Hepatocyte (in vitro differentiated cells): ENCODE measurements at places on chromosomes 3 and 15. TPM values are rescaled to one million over a fixed set of nuclear protein-coding genes. Genes with fewer than 3 reads are reported as not detected.

DNA sequence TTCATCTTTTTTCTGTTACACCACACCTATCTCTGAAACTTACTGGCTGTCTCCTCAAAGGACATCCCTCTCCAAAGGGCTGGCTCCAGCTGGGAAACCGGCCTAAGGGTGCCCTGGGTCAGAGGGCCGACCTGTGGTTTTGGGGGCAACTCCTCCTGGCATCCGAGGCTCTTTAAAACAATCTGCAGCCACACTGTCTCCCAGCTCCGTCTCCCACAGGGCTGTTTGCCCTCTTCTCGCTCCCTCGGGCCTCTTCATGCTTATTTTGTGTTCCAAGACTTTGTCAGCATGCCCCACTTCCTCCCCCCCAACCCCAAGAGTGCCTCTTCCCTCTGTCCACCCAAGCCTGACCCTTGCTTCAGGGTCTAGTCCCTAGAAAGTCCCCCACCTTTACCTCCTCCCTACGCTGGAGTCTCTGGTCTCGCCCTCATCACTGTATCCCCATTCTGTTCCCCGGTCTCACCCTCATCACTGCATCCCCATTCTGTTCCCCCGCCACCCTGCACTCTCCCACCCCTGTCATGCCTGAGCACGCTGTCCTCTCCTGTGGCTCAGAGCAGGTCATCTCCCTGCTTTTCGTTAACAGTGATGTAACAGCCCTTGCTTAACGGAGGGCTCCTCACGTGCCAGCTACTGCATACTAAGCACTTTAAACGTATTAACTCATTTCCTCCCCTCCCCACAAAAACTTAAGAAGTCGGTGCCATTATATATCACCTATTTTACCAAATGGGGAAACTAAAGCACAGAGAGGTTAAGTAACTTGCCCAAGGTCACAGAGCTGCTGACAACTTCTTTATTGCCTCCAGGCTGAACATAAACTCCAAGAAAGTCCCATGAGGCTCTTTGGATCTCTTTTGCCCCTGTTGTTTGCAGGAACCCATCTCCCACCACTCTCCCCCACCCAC is 1.1 kb upstream of the CSK start:
- no peaks in the 10 kb centered on the region for H3K27me3 ChIP-seq
- no peak overlapping the region for H3K4me3 ChIP-seq
- H3K36me3 ChIP-seq: no peaks in the 10 kb centered on the region
- DNase-seq: no peak
- peak overlapping the region; percentile 55 for H3K27ac ChIP-seq

Gene AMOTL2
- 71.4 and 81.6 TPM in 2 replicates for total RNA-seq

- H3K27ac ChIP-seq: peak overlapping the region; percentile 8
- no peak overlapping the region for H3K4me3 ChIP-seq
- peaks cover 14% of the 10 kb centered on the region for H3K4me1 ChIP-seq
These were observed 767.0 kb downstream of the TUSC7 start for GRCh38 chr3:117476572-117476971.

Gene SLITRK3
- total RNA-seq: 2.2 and 3.9 TPM in 2 replicates

DNA sequence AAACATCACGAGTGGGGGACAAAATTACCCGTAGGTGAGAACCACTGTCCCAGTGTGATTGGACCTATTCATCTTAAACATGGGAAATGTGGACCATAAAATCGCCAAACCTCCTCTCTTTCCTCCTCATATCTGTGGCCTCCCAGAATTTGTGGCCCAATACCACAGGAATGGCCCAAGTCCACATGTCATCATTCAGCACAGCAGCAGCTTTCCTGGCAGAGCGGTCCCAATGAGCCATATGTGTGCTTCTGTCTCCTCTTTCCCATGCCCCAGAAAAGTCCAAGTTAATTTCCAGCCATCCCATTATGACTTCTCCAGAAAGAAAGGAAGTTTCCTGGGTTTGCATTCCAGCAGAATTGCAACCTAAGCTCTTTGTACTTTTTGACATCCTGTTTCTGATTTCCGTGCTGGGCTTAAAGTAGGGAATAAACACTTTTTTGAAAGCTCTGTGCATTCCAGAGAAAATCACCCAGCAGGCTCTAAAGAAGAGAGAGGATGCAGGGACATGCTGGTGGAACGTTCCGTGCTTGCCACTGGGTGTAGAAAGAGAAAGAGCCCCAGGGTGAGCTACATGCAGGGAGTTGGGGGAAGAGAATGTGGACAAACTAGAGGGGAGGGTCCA is 259.4 kb upstream of the PROK2 start:
- no peaks in the 10 kb centered on the region for H3K4me1 ChIP-seq
- H3K27me3 ChIP-seq: no peaks in the 10 kb centered on the region
- no peak overlapping the region for H3K27ac ChIP-seq
- no peak overlapping the region for H3K4me3 ChIP-seq
- no peaks in the 10 kb centered on the region for H3K36me3 ChIP-seq

DNA sequence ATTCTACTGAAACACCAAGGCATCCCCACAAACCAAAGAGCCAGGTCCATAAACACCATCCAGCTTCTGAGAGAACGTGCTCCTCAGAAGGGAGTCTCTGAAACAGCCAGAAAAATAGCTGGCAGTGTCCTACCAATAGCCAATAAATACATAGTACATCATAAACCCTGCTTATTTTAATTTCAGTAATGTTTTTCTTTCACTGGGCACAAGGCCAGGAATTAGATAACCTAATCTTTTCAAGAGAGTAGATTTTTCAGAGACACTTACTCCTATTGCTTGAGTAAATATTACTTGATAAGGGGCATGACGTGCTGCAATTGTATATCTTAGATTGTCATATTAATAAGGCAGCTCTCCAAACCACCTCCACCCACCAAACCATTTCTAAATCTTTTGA is 22.7 kb downstream of the GADL1 start:
- H3K4me1 ChIP-seq: no peaks in the 10 kb centered on the region
- H3K27ac ChIP-seq: no peak overlapping the region
- no peak for DNase-seq

DNA sequence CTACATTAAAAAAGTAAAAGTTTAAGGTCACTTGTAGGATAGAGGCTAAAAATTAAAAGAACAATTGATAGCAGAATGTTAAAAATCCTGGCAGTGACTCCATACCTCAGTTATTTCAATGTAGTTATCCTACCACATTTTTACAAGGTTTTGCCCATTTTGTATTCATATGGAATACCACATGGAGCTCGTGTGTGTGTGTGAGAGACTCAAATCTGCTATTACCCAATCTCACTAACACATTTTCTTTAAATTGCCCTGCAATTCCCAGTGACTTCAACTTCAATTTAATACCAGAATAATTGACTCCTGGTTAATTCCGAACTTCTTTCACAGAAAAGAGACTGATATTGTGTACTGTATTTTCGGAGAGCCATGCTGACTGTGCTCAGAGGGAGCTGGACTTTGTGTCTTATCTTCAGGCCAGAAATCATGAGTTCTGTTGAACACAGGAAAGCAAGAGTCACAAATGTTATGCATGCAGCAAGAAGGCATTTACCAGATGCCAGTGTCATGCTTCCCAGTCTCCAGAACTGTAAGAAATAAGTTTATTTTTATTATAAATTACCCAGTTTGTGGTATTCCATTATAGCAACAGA is 529.0 kb upstream of the NECTIN3 start:
- H3K4me1 ChIP-seq: no peaks in the 10 kb centered on the region
- no peak overlapping the region for H3K4me3 ChIP-seq
- H3K36me3 ChIP-seq: no peaks in the 10 kb centered on the region

Gene MAN2C1
- total RNA-seq: 52.1 and 81.4 TPM in 2 replicates

Gene NSUN3
- total RNA-seq: 9.0 and 9.6 TPM in 2 replicates

Gene IL20RB
- total RNA-seq: 0.48 and 0.50 TPM in 2 replicates

GRCh38 chr3:143979813-143980212 is 8.2 kb downstream of the DIPK2A start:
- no peak overlapping the region for H3K4me3 ChIP-seq
- peaks cover 21% of the 10 kb centered on the region for H3K4me1 ChIP-seq
- H3K36me3 ChIP-seq: no peaks in the 10 kb centered on the region
- H3K27me3 ChIP-seq: no peaks in the 10 kb centered on the region
- no peak overlapping the region for H3K27ac ChIP-seq

DNA sequence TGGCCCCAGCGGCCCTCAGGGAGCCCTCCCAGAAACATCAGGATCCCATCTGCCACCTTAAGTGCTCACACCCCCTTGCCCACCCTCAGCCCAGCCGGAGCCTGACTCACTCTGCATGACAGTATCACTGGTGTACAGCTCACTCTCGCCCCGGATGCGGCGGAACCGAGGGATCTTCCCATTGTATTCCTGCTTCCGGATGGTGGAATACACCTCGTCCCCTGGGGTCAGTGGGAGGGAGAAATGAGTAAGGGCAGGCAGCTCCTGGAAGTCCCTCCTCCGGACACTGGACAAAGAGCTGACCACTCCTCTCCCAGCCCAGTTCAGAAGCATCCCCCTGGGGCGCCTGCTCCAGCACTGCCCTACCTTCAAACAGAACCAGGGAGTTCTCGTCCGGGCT is 16.5 kb downstream of the SEMA7A start:
- H3K27me3 ChIP-seq: no peaks in the 10 kb centered on the region
- H3K4me1 ChIP-seq: peaks cover 5% of the 10 kb centered on the region
- DNase-seq: no peak
- no peak overlapping the region for H3K27ac ChIP-seq

DNA sequence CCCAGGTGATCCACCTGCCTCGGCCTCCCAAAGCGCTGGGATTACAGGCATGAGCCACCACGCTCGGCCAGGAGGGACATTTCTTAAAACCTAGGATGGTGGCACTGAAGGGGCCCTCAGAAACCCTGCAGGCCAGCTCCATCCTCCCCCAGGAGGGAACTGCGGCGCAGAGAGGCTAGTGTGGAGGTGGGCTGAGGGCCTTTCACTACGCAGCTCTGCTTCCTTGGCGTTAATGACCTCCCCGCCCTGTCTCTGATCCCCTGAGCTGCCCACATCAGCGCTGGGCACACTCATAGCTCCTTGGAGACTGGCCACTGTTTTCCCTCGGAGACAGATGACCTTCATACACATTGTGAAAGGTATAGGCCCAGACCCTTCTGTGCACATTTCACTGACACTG is 46.2 kb upstream of the MAGEF1 start:
- H3K4me1 ChIP-seq: peaks cover 45% of the 10 kb centered on the region
- H3K4me3 ChIP-seq: no peak overlapping the region
- DNase-seq: no peak

GRCh38 chr3:182690172-182690571 is 103.1 kb upstream of the ATP11B start:
- H3K4me3 ChIP-seq: no peak overlapping the region
- H3K27ac ChIP-seq: no peak overlapping the region
- DNase-seq: no peak
